ENCODE measurements at places on chromosomes 12 and 14.

DNA sequence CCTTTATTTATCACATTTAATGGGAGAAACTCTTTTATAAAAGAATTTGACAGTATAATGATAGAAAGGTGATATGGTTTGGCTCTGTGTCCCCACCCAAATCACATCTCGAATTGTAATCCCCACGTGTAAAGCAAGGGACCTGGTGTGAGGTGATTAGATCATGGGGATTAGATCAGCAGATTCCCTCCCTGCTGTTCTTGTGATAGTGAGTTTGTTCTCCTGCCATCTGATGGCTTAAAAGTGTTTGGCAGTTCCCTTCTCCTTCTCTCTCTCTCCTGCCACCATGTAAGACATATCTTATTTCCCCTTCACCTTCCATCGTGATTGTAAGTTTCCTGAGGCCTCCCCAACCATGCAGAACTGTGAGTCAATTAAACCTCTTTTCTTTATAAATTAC lies 1110.3 kb downstream of the FLRT2 start:
- no peak for DNase-seq

DNA sequence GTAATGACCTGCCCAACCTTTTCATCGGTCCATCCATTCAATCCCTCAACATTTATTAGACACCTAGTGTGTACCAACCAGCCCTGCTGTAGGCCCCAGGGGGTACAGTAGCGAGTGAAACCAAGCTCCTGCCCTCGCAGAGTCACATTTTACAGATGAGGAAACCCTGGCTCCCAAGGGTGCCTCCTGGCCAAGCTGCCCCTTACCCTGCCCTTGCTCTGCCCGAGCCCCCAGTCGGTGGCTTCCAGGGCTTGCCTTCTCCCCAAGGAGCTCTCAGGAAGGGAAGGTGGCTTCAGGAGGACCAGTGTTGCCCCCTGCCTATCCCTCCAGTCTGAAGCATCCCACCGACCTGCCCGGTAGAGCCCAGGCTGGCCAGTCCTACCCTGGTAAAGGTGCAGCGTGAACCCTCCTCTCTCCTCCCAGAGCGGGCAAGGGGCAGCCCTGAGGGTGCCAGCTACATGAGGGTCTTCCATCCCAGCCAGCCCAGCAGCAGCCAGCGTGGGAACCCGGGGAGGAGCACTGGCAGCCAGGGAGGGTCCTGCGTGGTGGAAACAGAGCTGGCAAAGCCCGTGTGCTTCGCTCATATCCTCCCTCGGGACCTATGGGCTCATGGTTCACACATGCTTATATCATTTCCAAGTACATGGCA lies 670 bp upstream of the BEGAIN start:
- no peak for DNase-seq

GRCh38 chr12:62716037-62716436 lies 218.9 kb downstream of the PPM1H start:
- no peak for DNase-seq

DNA sequence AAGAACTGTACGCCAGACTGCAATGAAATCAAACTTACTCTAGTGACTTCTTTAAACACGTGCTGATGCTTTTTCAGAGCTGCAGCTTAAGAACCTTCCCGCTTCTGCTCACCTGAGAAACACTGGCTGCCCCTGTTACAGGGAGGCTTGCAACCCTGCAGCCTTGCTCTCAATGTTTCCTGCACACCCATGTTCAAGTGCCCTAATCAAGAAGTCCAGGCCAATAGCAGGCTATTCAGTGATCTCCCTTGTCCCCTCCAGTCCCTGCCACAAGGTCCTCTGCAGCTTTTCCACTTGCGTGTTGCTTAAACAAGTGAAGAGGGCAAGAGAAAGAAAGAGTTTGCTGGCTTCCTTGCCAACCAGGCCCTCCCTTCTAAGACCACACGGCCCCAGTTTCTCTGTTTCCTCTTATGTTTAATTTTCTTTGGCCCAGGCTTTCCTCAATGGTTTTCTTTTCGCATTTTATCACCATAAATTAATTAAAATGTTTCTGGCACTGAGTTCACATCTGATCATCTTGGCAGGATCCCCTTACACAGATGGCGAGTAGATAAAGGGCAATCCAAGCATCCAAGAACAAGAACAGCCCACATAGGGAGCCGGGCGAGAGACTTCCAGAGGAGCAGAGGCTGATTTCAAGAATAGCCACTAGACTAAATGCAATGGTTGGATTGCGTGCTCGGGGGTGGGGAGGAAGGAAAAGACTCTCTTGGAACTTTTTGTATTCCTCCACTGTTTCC lies 82.3 kb upstream of the CDKN3 start:
- no peak for DNase-seq

DNA sequence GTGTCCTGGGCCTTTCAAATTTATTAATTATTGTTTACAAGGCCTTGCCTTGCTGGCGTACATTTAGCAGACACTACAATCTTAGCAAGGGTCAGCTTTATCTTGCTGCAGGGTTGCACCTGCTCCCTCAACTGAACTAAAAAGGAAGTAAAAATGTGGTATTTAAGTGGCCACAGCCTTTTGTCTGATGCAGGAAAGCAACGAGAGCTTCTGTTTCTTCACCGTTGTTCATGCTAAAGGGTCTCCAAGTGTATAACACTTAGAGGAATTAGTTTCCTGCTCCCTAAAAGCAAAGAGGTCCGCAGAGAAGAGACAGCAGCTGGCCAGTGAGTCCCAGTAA lies 62.8 kb upstream of the EGLN3 start:
- DNase-seq, result no peak

GRCh38 chr14:34826661-34827060 lies 48.5 kb downstream of the BAZ1A start:
- DNase-seq, result no peak

DNA sequence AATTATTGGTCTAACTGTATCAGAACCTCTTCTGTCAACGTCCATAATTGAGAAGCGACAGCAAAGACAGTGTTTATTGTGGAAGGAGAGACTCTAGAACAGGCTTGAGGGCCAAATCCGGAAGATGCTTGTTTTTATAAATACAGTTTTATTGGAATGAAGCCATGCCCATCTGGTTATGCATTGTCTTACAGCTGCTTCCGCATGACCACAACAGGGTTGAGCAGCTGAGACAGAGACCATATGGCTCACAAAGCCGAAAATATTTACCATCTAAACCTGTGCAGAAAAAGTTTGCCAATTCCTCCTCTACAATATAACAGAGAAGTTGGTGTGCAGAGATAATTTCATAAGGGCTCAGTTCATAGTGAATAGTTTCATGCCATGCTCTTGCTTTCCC lies 24.5 kb downstream of the PRKAB1 start:
- no peak for DNase-seq

- DNase-seq, result no peak
Observed at GRCh38 chr12:3189282-3189681, 112.1 kb downstream of the TSPAN9 start.

DNA sequence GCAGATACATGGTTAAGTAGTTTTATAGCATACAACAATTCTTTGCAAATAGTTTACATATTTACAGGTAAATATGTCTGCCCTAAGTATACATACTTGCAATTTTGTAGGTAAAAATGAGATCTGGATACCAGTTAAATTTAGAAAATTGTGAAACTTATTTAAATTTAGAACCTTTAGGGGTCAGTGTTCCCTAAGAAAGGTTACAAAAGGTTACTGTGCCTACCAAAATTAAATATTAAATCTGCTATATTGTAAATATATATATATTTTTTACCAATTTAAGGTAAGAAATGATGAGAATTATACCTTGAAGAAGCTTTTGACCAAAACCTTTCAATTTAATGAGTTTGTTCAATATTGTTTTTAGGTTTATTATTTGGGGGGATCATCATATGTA lies 54.0 kb downstream of the MIPOL1 start:
- no peak for DNase-seq

DNA sequence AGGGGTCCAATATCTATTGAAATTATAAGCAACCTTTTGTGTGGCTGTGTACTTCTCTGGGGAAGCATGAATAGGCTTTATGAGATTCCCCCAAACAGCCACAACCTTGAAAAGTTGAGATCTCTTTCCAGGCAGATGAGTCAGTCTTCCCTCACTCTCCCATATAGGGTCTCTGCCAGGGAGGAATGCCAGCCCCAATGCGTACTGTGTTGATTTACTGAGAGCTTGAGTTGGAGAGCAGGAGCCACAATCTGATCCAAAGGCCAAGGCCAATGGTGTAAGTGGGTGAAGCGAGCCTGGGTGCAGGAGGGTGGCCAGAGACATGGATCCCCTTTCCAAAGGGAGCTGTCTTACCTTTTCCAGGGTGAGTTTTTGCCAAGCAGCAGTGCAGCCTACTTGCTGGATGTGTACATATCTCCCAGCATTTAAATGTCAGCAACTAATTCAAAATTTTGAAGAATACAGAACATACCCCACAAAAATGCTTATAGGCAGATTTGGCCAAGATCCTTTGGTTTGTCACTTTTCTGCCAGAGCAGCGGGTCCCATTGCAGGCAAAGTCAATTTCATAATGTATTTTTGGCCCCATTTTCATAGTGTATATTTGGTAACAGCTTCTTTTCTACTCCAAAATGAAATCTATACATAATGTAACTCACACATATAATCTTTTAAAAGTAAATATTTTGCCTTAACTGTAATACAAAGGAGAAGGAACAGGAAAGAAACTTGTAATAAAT lies 88.2 kb downstream of the TBC1D30 start:
- DNase-seq, result no peak

DNA sequence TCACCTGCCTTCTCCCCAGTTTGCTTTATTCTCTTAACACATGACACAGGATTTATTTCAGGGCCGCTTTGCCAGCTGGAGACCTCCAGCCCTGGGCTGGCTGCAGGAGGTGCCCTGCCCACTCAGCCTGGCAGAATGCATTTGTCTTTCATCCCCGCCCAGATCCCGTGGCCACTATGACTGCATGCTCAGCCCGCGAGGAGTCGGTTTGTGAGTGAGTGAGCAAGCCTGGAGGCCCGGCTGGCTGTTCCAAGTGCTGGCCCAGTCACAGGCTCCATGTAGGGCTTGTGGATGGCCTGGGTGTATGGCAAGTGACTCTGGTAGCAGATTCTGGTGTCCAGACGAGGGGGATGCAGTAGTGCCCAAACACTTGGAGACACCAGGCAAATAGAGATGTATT lies 2.1 kb downstream of the TDP1 start:
- DNase-seq, result no peak
